ENCODE measurements at places on chromosomes 3 and 15.

- DNase-seq = no peak
These were observed 269.9 kb downstream of the AGBL1 start for GRCh38 chr15:86349565-86349964.

- no peak for DNase-seq
These were observed 198.8 kb upstream of the TGFBR2 start for GRCh38 chr3:30407651-30408050.

DNA sequence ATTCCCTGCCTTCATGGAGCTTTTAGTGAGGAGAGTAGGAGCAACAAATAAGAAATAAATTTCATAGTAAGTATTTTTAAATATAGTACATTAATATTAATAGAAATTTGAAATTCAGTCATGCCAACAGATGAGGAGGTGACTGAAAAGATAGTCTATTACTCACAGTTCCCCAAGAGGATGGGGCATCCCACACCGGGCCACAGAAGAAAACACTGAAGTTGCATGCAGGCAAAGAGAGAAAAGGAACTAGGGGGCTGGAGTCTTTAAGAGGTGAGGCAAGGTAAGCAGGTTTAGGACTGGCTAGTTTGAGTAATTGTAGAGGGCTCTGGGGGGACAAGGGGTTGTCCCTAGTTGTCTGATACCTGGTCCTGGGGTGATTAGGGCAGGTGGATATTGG lies 120.1 kb upstream of the UMPS start:
- DNase-seq = no peak

DNA sequence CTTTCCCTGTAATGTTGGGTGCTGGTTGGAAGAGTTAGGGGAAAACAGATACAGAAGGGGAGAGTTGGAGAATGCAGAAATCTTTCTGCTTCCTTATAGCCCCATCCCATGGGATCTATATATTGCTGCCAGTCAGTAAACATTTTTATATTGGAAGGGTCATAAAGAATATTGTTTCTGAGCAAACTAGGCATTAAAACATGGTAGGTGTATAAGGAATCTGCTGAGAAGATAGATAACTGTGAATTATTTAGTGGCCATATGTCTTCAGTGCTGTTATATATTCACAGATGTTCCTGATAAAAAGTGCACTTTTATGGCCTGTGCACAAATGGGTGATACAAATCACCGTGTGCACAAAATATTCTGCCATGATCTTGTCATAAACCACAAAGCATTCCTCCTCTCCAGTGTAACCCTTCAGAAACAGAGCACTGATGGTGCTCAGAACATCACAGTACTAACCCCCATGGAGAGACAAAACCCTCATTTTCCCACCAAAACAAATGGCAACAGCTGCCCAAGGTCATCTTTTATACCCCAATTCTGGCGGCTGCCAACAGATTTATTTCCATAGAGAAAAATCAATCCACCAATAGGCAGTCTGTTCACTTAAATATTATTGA lies 269.3 kb downstream of the SLC9A9 start:
- DNase-seq = no peak

DNA sequence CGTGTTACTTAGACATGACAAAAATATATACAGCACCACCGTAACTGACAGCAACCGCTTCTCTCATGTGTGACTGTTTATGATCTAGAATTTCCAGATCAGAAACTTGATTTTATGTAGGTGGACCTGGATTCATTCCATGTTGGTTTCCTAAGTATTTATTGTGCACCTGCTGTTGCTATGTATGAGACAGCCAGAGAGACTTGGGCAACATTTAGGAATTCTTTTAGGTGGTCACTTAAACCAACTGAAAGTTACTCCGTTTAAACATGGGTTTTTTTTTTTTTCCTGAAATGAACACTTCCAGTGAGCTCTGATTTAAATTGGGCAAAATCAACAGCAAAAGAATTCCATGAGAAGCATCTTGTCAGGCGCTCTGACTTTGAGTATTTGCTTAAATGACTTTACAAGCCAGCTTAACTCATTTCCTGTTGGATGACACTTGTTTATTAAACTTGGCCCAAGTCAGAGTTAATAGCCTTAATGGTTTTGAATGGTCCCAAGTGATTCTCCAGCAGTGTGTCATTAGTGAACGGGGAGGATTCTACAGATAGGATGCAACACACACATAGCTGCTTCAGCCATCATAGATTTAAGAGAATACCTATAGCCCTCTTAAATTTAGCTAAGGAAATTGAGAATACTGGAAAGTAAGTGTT lies 31.8 kb downstream of the MITF start:
- no peak for DNase-seq

DNA sequence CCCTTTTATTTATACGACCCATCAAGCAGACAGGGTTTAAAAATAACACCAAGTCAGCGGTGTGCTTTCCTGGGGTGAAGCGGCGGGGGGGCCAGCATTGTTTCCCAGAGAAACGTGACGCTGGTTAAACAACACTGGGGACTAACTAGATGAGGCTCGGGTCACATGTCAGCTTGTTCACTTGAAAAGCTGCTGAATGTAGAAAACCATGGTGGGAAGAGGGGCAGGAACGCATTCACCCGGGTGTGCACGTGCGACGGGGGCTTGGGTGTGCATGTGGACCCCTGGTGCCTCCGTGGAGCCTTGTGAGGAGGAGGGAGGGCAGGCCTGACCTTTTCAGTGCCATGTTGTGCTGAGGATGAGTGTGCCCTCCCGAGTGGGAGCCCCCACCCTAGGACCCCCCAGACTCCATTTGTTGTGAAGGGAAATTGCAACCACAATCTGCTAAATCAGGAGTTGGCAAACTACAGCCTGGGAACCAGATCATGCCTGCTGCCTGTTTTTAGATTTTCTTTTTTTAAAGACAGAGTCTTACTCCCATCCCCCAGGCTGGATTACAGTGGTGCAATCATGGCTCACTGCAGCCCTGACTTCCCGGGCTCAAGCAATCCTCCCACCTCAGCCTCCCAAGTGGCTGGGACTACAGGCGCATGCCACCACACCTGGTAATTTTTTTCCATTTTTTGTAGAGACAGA lies 70.4 kb upstream of the CMTM7 start:
- DNase-seq = no peak
